H9 (cell line): ENCODE measurements at places on chromosomes 6 and 20.
A peak's percentile ranks its signal among the peaks of the same experiment; 100 is the strongest.

- no peak for DNase-seq
These were observed 69.9 kb downstream of the TTLL2 start for GRCh38 chr6:167394820-167395219.

DNA sequence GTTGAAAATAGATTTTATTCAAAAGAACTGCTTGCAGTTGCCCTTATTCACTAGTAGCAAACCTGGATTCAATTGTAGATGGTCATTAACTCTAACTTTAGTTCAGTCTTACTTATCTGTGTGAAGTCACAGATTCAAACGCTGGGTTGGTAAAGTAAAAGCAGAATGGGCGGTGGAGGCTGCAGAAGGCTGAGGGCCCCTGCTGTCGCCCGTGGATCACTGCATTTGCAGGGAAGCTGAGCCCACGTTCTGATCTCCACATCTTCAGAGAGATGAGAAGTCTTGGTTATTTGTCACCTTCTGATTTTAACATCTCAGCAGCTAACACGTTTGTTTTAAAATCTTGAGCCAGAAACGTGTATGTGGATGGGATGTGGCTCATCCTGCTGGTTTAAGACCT lies 75.1 kb downstream of the SNX9 start:
- no peak for DNase-seq

GRCh38 chr6:53864781-53865180 lies 70.0 kb downstream of the LRRC1 start:
- no peak for DNase-seq

- no peak for DNase-seq
These were observed 6.0 kb downstream of the PPIL6 start for GRCh38 chr6:109434456-109434855.

DNA sequence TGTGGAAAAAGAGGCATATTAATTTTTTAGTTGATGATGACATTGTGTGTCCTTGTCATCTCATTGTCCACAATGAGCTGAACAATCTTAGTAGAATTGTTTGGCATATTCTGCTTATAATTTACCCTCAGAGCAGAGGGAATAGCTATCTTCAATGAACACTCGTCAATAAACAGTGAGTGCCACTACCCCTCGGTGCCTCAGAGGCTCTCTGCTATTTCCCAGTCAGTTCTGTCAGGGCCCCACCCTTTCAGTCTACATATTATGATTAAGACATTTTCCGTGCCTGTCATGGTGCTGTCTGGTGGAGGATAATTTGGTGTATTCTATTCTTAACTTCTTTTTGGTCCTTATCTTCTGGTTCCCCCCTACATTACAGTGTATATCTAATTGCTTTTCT lies 31.2 kb downstream of the NUS1 start:
- no peak for DNase-seq

DNA sequence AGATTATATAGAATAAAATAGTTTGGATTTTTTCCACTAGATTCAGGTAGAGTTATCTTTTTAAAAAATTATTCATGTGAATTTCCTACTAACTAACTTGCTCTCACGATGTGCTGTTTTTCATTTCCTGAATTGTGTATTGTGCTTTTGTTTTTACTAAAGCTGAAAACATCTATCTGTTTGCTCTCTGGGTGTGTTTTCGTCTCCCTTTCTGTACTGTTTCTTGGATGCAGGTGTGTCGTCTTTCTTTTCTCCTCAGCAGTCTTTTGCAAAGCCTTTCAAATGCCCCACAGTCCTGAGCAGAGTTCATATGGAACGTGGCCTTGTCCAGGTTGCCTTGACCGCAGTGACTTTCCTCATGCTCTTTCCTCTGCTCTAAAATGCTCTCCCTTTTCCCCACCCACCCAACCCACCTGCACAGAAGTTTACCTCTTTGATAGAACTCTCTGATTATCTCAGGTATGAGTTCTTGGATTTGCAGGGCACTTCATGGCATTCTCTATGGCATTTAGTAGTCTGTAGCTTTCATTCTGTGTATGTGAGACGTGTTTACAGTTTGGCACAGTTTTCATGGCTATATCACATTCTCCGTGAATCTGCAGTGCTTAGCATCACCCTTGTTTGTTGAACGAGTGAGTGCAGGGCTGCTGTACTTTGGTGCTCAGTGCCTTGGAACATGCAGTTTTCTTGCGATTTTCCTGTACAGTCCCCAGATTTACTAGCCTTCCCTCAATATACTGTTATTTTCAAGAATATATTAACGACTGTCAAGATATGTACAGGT lies 77.1 kb downstream of the FARS2 start:
- DNase-seq: no peak

DNA sequence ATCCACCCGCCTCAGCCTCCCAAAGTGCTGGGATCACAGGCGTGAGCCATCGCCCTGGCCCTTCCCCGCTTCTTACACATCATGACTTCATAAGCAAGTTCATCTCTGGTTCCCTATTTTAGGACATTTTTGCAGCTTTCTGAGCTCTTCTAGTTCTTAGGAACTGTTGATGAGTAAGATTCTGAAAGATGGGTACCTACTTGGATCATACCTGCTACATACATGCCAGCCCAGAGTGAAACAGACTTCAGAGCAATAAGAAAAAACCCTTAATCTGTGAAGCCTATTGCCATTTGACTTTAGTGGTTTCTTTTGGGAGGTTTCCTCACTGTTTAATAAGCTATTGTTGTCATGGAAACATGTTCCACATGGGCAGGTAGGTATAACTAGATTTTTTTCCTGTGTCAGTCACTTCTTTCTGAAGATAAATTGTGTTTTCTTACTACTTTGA lies 27.9 kb upstream of the TMEM217 start:
- DNase-seq: no peak

DNA sequence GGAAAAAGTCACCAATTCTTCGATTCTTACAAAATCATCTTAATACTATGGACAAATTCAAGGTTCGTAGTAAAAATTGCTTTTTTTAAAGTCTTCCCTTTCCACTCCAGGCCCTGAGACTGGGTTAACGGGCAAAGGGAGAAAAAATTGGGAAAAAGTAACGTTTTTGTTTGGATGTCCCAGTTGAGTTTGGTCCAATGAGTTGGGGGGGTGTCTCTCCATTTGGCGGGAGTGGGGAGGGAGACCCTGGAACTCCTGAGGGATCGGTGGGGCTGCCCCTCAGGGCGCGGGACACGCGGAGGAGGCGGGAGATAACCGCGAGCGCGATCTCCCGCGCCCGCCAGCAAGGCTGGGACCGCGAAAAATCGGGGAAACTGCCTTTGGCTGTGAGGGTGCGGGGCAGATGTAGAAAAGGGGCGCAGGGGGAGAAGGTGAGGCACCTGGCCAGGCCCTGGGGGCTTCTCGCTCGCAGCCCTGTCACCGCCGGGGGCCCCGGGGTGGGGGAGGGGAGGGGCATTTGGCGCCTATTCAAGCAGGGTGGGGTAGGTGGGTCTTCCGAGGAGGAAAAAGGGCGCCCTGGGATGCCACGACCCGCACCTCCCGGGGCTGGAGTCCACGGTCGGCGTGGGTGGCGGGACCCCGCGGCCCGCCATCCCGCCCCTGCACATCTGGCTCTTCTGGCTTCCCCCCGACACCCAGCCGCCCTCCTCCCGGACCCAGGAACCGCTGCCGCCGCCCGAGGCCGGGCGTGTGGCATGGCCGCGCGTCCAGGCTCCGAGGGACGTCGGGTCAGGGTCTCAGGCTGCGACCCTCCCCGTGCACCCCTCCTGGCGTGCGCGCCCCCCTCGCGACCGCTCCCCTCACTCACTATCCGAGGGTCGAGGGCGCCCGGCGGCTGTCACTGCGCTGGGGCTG lies 595 bp downstream of the FBXO5 start:
- DNase-seq: peak; percentile 29

GRCh38 chr6:52415333-52415732 lies 4.8 kb upstream of the EFHC1 start:
- no peak for DNase-seq

DNA sequence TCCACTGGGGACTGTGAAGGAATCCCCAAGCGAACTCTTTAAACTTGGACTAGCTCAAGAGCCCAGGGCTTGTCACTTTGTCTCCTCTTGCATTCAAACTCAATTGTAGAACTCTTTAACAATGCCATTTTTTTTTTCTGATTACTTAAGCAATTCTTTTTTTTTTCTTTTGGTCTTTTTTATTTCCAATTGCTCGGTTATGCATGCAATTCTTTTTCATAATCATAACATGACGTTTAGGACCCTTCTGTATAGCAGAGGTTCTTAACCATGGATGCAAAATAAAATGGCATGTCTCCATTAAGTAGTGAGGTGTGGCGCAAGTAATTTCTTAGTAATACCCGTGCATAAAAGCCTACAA lies 466 bp upstream of the BFSP1 start:
- DNase-seq: no peak

- DNase-seq: no peak
These were observed 6.2 kb downstream of the NKX2-2 start for GRCh38 chr20:21507400-21508229.
